Stomach (tissue), 19 donors: ENCODE measurements at places on chromosomes 12 and 14.
A peak's percentile ranks its signal among the peaks of the same experiment; 100 is the strongest.

DNA sequence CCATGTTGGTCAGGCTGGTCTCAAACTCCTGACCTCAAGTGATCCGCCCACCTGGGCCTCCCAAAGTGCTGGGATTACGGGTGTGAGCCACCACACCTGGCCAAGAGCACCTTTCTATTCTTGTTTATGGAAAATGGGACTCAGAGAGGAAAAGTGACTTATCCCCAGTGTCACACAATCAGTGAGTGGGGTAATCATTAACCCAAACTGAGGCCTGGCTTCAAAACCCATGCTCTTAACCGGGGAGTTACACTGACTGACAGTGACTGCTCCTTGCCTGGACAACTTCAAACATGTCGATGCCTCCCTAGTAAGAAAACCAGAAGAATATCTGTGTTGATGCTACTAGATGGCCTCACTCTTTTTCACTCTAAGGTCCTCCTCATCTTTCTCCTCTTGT lies 7.3 kb downstream of the CLEC7A start:
- no peaks in the 10 kb centered on the region for H3K27me3 ChIP-seq
- no peaks in the 10 kb centered on the region for H3K36me3 ChIP-seq
- no peak overlapping the region for H3K27ac ChIP-seq
- DNase-seq, result no peak
- no peak overlapping the region for H3K4me3 ChIP-seq
- H3K4me1 ChIP-seq, result no peaks in the 10 kb centered on the region

DNA sequence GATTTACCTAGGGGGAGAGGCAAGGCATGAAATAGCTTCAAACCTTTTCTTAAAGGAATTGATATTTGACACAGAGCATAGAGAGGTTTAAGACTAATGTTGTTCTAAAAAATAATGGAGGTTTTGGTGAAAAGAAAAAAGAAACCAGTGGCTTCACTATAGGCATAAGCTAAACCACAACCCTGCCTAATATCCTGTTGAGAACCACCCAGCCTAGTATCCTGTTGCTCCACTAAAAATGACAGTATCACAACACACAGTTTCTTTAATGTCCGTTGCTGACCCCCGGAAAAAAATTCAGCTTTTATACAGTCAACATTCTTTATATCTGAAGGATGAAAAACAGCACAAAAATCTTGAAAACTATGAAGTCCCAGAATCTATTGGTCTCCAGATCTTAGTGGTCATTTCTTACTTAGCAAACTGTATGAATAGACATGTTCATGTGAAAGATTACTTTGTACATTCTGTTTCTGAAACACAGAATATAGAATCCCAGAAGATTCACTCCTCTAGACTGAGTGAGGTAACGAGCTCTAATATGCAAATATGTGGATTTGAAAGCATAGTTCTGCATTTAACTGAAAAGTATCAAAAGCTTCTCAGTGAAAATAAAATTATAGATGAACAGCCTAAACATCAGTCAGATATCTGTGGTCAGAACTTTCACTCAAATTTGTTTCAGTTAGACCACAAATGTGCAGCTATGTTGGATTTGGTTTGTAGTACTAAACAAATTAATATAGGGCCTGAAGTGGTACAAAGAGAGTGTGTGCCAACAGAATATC lies 40.5 kb downstream of the GALC start:
- no peak overlapping the region for H3K27ac ChIP-seq
- H3K36me3 ChIP-seq, result peaks cover 30% of the 10 kb centered on the region
- H3K4me3 ChIP-seq, result no peak overlapping the region
- no peaks in the 10 kb centered on the region for H3K27me3 ChIP-seq
- no peak for DNase-seq

GRCh38 chr12:122966743-122967550 lies 684 bp upstream of the ABCB9 start:
- no peak for DNase-seq
- H3K4me1 ChIP-seq, result peaks cover 44% of the 10 kb centered on the region
- no peaks in the 10 kb centered on the region for H3K36me3 ChIP-seq
- peak overlapping the region; percentile 51 for H3K4me3 ChIP-seq
- H3K27me3 ChIP-seq, result no peaks in the 10 kb centered on the region

DNA sequence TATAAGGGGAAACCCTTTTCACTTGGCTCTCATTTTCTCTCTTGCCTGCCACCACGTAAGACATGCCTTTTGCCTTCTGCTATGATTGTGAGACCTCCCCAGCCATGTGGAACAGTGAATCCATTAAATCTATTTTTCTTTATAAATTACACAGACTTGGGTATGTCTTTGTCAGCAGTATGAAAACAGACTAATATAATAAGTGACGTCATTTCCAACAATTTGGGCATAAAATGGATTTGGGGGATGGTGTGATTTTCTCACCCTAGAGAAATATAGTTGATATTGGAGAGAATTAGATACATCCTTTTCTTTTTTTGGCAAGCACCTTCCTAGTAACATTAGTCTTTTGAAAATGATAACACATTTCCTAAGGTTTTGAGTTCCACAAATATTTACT lies 490.5 kb downstream of the TMEM132D start:
- no peak overlapping the region for H3K27ac ChIP-seq
- H3K27me3 ChIP-seq, result no peaks in the 10 kb centered on the region
- no peaks in the 10 kb centered on the region for H3K36me3 ChIP-seq
- no peak for DNase-seq
- H3K4me3 ChIP-seq, result no peak overlapping the region
- no peaks in the 10 kb centered on the region for H3K4me1 ChIP-seq
